Purkinje cell (primary cell): ENCODE measurements at places on chromosomes 7 and 10. TPM values are rescaled to one million over a fixed set of nuclear protein-coding genes. Genes with fewer than 3 reads are reported as not detected.

BEND7 gene
- 0.60 and 1.3 TPM in 2 replicates for polyA plus RNA-seq

BBIP1 gene
- polyA plus RNA-seq = 175 and 236 TPM in 2 replicates

NPSR1 gene
- not detected in 2 replicates for polyA plus RNA-seq

ACSL5 gene
- 0.27 TPM in 1 of 2 replicates, not detected in the other for polyA plus RNA-seq

LIPJ gene
- not detected in 2 replicates for polyA plus RNA-seq

POU6F2 gene
- polyA plus RNA-seq = 4.6 TPM in 1 of 2 replicates, not detected in the other

PON1 gene
- polyA plus RNA-seq = 2.5 TPM in 1 of 2 replicates, not detected in the other

PTF1A gene
- polyA plus RNA-seq = 2.6 TPM in 1 of 2 replicates, not detected in the other

GPR146 gene
- polyA plus RNA-seq = not detected in 2 replicates

LMOD2 gene
- polyA plus RNA-seq = not detected in 2 replicates

RTKN2 gene
- polyA plus RNA-seq = 0.04 and 1.2 TPM in 2 replicates

NIPSNAP2 gene
- 45.6 and 47.7 TPM in 2 replicates for polyA plus RNA-seq

TLX1 gene
- polyA plus RNA-seq = not detected in 2 replicates

SLC18A3 gene
- not detected in 2 replicates for polyA plus RNA-seq

SLC16A12 gene
- not detected in 2 replicates for polyA plus RNA-seq

PDZD7 gene
- 0.77 and 5.0 TPM in 2 replicates for polyA plus RNA-seq

LYZL1 gene
- polyA plus RNA-seq = not detected in 2 replicates

ADAM22 gene
- polyA plus RNA-seq = 27.2 and 31.7 TPM in 2 replicates

TET1 gene
- polyA plus RNA-seq = 1.8 and 2.1 TPM in 2 replicates

SPDYE8 gene
- polyA plus RNA-seq = not detected in 2 replicates
